Activated CD8-positive, alpha-beta memory T cell treated with anti-CD3 and anti-CD28 coated beads, Interleukin-2, amount 10 ng/mL, durations not matched to agents 7 days and 5 days (primary cell): ENCODE measurements at places on chromosomes 12 and 14. TPM values are rescaled to one million over a fixed set of nuclear protein-coding genes. Genes with fewer than 3 reads are reported as not detected.

Gene COX8C
- not detected for total RNA-seq

Gene KRT74
- total RNA-seq = not detected

Gene AQP6
- total RNA-seq = not detected

Gene C12orf60
- total RNA-seq = 1.6 TPM

Gene RIMBP2
- total RNA-seq = not detected

Gene BCL2L2
- 3.7 TPM for total RNA-seq

Gene FIGNL2
- 0.40 TPM for total RNA-seq

Gene PTPRR
- total RNA-seq = not detected

Gene NOS1
- not detected for total RNA-seq

Gene TAS2R43
- 0.28 TPM for total RNA-seq

Gene REP15
- total RNA-seq = 0.61 TPM

Gene POTEG
- total RNA-seq = not detected

Gene DDX47
- total RNA-seq = 68.0 TPM

- no peaks in the 10 kb centered on the region for H3K4me1 ChIP-seq
- no peaks in the 10 kb centered on the region for H3K27me3 ChIP-seq
- no peak overlapping the region for H3K27ac ChIP-seq
- H3K36me3 ChIP-seq = no peaks in the 10 kb centered on the region
- H3K4me3 ChIP-seq = no peak overlapping the region
Observed at GRCh38 chr12:117699118-117699517, 269.7 kb downstream of the KSR2 start.

- H3K27ac ChIP-seq = no peak overlapping the region
- no peak for DNase-seq
- H3K27me3 ChIP-seq = no peaks in the 10 kb centered on the region
- H3K4me1 ChIP-seq = peaks cover 78% of the 10 kb centered on the region
- no peak overlapping the region for H3K4me3 ChIP-seq
- H3K36me3 ChIP-seq = peaks cover 20% of the 10 kb centered on the region
Observed at GRCh38 chr12:122878780-122879612, 16.9 kb downstream of the VPS37B start.

DNA sequence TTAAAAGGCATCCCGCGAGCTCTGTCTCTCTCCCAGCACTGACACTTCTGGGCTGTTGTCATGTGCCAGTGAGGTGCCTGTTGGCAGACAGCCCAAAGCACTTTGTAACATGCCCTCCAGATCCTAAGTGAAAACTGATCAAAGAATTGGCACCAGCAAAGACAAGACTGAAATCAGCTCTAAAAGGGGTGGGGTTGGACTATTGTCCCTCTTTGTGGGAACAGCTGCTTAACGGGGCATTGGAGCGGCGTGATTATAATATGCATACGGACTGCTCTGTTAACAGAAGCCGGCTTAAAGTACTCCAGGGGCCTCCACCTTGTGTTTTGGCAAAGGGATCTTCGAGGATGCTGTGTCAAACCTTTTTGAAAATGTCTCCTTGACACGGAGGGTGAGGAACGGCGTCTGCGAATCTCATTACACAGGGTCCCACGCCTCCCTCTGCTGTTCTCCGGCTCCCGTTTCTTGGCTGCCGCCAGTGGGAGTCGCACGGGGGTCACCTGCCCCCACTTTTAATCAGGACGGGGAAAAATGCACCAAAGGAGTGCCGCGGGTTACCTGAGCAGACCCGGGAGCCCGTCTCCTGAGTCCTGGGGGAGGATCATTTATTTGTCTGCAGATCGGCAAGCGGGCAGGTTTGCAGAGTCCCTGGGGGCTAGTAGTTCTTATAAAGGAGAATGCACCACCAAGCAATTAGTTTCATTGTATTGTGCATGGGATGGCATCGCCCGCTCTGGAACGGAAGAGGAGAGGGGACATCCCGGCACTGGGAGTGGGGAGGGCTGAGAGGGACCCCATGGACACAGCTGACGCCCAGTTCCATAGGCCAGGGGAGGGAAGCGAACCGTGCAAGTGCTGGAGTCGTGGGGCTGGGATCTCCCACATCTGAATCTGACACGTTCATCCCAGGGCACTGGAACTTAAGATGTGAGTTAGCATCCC is 44.3 kb downstream of the SPRING1 start:
- no peak overlapping the region for H3K4me3 ChIP-seq
- peaks cover 16% of the 10 kb centered on the region for H3K4me1 ChIP-seq
- DNase-seq = no peak

GRCh38 chr12:68963856-68964745 is 31.1 kb upstream of the CPM start:
- H3K36me3 ChIP-seq = peaks cover 10% of the 10 kb centered on the region
- DNase-seq = no peak
- H3K4me3 ChIP-seq = no peak overlapping the region
- no peaks in the 10 kb centered on the region for H3K27me3 ChIP-seq
- H3K27ac ChIP-seq = no peak overlapping the region
- H3K4me1 ChIP-seq = peaks cover 10% of the 10 kb centered on the region

- H3K4me1 ChIP-seq = no peaks in the 10 kb centered on the region
- H3K36me3 ChIP-seq = no peaks in the 10 kb centered on the region
- H3K4me3 ChIP-seq = no peak overlapping the region
- no peak overlapping the region for H3K27ac ChIP-seq
Observed at GRCh38 chr14:53851394-53852090, 105.1 kb downstream of the BMP4 start.

GRCh38 chr12:57614178-57614947 is 3.1 kb downstream of the ARHGEF25 start:
- no peak for DNase-seq
- peaks cover 82% of the 10 kb centered on the region for H3K27me3 ChIP-seq
- H3K4me1 ChIP-seq = peaks cover 13% of the 10 kb centered on the region
- no peak overlapping the region for H3K4me3 ChIP-seq

GRCh38 chr14:68681256-68682011 is 111.4 kb downstream of the ZFP36L1 start:
- no peak overlapping the region for H3K27ac ChIP-seq
- peaks cover 50% of the 10 kb centered on the region for H3K4me1 ChIP-seq
- no peak for DNase-seq

GRCh38 chr12:2299206-2299605 is 246.4 kb downstream of the CACNA1C start:
- H3K27me3 ChIP-seq = peaks cover 2% of the 10 kb centered on the region
- no peak overlapping the region for H3K4me3 ChIP-seq
- no peaks in the 10 kb centered on the region for H3K36me3 ChIP-seq
- DNase-seq = no peak

DNA sequence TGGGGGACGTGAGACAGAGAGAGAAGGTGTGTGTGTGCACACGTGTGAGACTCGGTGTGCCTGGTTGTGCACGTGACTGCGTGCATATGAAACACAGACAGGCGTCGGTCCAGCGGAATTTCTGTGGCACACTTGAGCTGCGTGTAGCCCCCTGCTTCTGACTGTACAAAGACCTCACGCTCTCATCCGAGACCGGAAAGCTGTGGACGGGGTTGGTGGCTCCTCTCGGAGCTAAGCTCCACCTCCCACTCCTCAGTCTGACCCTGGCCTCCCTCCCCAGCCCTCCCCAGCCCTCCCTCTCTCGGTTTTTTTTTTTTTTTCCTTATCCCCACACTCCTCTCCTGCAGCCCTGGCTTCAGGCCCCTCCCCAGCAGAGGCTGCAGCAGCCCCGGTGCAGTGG is 8.3 kb upstream of the C14orf180 start:
- no peak overlapping the region for H3K4me3 ChIP-seq
- no peak for DNase-seq
- no peaks in the 10 kb centered on the region for H3K27me3 ChIP-seq
- no peaks in the 10 kb centered on the region for H3K36me3 ChIP-seq
- no peak overlapping the region for H3K27ac ChIP-seq
- H3K4me1 ChIP-seq = no peaks in the 10 kb centered on the region

GRCh38 chr12:47422611-47423010 is 283.2 kb downstream of the RPAP3 start:
- H3K27me3 ChIP-seq = no peaks in the 10 kb centered on the region
- H3K4me1 ChIP-seq = peaks cover 4% of the 10 kb centered on the region
- no peak overlapping the region for H3K27ac ChIP-seq
- DNase-seq = no peak
- H3K36me3 ChIP-seq = peaks cover 6% of the 10 kb centered on the region
- H3K4me3 ChIP-seq = no peak overlapping the region

GRCh38 chr14:62654641-62655040 is 390.6 kb downstream of the KCNH5 start:
- H3K27me3 ChIP-seq = no peaks in the 10 kb centered on the region
- DNase-seq = no peak
- H3K36me3 ChIP-seq = no peaks in the 10 kb centered on the region
- H3K27ac ChIP-seq = no peak overlapping the region
- no peaks in the 10 kb centered on the region for H3K4me1 ChIP-seq

- H3K4me1 ChIP-seq = no peaks in the 10 kb centered on the region
- no peak overlapping the region for H3K4me3 ChIP-seq
- H3K27me3 ChIP-seq = no peaks in the 10 kb centered on the region
- H3K27ac ChIP-seq = no peak overlapping the region
- DNase-seq = no peak
- H3K36me3 ChIP-seq = peaks cover 1% of the 10 kb centered on the region
Observed at GRCh38 chr12:111349748-111350520, 19.0 kb downstream of the PHETA1 start.

- no peak for DNase-seq
- no peaks in the 10 kb centered on the region for H3K4me1 ChIP-seq
- no peak overlapping the region for H3K27ac ChIP-seq
Observed at GRCh38 chr12:112598626-112599025, 179.9 kb downstream of the PTPN11 start.

DNA sequence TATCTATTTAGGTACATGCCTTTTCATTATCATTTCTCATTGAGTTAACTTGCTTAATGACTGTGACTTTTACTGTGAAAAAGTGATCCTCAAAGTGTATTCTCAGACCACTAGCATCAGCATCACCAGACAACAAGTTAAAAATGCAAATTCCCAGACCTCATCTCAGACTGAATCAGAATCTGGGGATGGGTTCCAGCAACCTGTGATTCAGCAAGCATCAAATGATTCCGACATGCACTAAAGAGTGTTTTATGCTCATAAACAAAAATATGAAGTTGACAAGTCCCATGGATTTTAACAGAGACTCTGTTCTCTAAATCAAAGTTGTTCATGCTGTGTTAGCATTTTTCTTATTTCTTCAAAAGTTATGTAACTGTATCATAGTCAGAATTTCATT is 130.6 kb downstream of the BCAT1 start:
- DNase-seq = no peak
- no peak overlapping the region for H3K4me3 ChIP-seq
- no peak overlapping the region for H3K27ac ChIP-seq
- H3K4me1 ChIP-seq = peaks cover 39% of the 10 kb centered on the region

DNA sequence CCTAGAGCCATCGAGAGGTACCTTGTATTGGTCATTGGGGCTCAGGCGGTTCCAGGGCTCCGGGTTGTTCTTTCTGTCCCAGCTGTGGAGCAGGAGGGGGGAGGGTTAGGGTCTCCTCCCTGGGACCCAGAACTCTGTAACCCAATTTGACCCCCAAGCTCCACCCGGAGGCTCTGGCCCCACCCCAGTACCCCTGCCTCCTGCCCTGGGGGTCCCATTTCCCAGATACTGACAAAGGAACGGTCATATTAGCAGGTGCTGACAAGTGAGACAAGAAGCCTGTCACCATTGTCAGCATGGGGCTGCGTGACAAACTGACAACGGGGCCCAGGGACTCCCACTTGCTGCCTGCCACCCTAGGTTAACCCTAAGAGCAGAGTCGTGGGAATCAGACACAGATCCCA is 6.2 kb downstream of the SHMT2 start:
- peaks cover 45% of the 10 kb centered on the region for H3K4me1 ChIP-seq
- H3K4me3 ChIP-seq = no peak overlapping the region
- H3K27ac ChIP-seq = no peak overlapping the region
- peaks cover 33% of the 10 kb centered on the region for H3K27me3 ChIP-seq

GRCh38 chr12:47509398-47509851 is 196.4 kb downstream of the RPAP3 start:
- H3K27me3 ChIP-seq = no peaks in the 10 kb centered on the region
- no peak overlapping the region for H3K4me3 ChIP-seq
- H3K36me3 ChIP-seq = no peaks in the 10 kb centered on the region
- H3K27ac ChIP-seq = no peak overlapping the region
- H3K4me1 ChIP-seq = peaks cover 7% of the 10 kb centered on the region

DNA sequence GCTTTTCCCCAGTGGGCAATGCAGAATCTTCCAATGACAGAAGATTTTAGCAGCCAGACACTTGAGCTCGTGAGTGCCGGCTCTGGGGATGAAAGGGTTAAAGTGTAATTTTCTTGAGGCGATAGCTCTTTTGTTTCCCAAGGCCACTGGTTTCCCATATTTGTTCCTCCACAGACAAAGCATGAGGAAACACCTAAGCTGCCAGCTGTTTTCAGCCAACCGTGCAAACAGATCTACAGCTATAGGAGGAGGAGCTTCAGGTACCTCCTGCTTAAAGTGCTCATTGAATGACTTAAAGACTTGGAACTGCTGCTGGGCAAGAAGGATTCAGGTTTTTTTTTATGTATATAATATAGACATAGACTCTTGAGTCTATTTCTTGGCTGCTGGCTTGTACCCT is 1311.5 kb downstream of the TMEM121 start:
- H3K4me3 ChIP-seq = no peak overlapping the region
- no peak for DNase-seq
- H3K36me3 ChIP-seq = no peaks in the 10 kb centered on the region
- no peak overlapping the region for H3K27ac ChIP-seq
- no peaks in the 10 kb centered on the region for H3K4me1 ChIP-seq

DNA sequence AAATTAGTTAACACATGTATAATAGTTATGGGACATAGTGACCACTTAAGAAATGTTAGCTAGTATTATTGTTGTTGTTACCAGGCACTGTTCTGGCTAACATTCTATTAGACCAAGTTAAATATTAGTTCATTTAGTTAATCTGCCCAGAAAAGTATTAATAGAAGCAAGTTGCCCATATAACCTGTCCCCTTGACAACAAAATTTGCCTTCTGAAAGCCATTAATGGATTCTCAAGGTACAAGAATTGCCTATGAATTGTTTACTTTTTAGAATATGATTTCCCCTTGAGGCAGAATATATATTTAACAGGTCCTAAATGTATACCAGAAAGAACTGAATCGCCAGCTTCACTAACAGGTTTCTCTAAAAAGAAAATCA is 167.3 kb upstream of the TMCC3 start:
- no peaks in the 10 kb centered on the region for H3K4me1 ChIP-seq
- H3K27me3 ChIP-seq = peaks cover 4% of the 10 kb centered on the region
- H3K36me3 ChIP-seq = peaks cover 6% of the 10 kb centered on the region

- no peak overlapping the region for H3K4me3 ChIP-seq
- peaks cover 17% of the 10 kb centered on the region for H3K36me3 ChIP-seq
- peak; percentile 56 for DNase-seq
- H3K4me1 ChIP-seq = no peaks in the 10 kb centered on the region
Observed at GRCh38 chr12:442235-442884, 17.4 kb upstream of the B4GALNT3 start.
